ENCODE measurements at places on chromosomes 4 and X.

GRCh38 chr4:24026596-24026995 is 136.7 kb upstream of the PPARGC1A start:
- no peak for DNase-seq

- DNase-seq: no peak
These were observed 122.7 kb upstream of the DIPK2B start for GRCh38 chrX:45323387-45323786.

DNA sequence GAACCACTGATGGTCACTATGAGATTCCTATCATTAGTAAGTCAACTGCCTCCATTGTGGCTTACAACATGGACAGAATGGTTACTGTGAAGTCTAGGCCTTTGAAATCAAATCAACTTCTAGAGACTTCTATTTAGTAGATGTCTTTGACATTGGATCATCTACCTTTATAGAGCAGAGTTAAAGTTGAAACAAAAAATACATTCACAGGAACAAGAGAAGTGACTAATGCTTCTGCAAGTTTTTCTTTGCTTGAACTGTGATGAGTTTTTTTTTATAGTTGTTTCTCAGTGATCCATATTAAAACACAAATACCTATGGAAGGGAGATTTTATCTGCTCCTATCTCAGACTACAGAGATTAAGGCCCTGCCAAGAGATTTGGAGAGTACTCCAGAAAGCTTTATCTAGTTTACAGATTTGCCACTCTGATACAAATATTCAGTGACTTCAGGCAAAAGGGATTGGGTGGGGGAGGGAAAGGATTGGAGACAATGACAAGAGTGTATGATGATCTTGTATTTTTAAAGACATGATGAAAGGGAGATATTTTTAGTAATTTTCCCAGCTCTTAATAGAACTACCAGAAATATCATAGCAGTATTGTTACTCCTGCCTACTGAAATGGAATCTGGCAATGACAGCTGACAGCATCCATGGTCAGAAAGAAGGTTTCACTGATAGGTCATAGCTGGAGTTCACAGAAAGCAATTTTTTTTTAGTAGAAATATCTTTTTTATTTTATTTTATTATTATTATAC is 16.0 kb upstream of the EPGN start:
- no peak for DNase-seq

DNA sequence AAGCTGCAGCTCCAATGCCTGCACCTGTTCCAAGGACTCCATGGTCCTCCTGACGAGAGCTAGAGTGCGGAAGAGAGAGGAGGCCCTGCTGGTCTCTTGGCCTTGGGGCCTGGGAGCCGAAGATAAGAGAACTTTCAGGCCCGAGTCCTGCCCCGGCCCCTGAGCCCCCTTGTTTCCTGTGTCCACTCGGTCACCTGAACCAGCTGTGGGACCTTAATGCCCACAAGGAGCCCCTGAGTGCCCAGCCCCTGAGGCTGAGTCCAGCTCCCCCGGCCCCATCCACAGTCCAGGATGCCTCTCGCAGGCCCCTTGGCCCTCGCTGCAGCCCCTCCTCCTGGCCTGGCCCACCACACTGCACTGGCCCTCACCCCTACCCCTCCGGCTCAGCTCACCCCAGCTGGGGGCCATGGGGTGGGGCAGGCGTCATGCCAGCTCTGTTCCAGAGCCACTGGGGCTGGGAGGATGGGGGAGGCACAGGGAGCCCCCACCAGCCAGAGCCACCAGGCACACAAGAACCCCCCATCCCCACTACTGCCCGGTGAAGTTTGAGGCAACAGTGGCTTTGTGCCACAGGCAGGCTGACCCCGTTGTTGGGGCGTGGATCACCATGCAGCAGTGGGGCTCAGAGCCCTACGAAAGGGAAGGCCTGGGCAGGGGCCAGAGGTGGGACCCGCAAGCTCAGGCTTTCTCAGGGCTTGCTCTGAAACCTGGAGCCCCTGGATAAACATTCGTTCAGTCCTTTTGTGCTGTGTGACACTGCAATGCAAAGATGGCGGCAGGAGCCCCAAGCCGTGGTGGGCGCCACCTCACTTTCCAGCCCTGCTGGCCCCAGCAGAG is 14.1 kb downstream of the NAT8L start:
- DNase-seq: no peak

DNA sequence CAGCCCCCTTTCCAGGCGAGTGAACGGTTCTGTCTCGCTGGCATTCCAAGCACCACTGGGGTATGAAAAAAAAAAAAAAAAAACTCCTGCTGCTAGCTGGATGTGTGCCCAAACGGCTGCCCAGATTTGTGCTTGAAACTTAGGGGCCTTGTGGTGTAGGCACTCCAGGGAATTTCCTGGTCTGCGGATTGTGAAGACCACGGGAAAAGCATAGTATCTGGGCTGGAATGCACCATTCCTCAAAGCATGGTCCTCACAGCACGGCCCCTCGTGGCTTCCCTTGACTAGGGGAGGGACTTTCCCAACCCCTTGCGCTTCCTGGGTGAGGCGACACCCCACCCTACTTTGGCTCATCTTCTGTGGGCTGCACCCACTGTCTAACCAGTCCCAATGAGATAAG is 516.8 kb upstream of the FAM241A start:
- no peak for DNase-seq

GRCh38 chr4:1974840-1975239 is 33.9 kb downstream of the NELFA start:
- no peak for DNase-seq

GRCh38 chr4:75542824-75543223 is 13.0 kb upstream of the ODAPH start:
- no peak for DNase-seq

DNA sequence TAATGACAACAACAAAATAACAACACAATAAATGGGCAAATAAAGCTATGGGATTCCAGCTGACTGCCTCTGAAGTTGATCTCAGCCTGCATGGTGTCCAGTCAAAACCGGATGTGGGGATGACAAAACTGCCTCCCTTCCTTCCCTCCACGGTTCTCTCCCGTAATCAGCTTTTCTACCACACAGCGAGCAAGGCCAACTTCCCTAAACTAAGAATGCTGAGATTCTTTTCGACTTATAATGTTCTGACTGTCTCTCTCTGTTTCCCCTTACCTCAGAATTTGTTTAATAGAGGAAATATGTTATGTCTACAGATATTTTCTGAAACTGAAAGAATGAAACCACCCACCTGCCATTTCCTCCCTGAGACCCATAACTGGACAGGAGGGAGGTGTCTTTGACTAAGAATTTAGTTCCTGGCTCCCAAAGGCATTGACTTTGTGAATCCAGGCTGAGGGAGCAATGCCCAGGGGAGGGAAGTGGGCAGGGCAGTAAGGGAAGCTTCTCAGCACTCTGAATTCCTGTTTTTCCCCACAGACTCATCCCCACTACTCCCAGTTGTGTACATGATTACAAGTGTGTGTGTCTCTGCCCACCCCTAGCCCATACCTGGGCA is 1.0 kb upstream of the TLR1 start:
- DNase-seq: no peak

GRCh38 chrX:50967736-50968135 is 57.2 kb downstream of the BMP15 start:
- no peak for DNase-seq

- DNase-seq: no peak
These were observed 109.2 kb upstream of the PCDH18 start for GRCh38 chr4:137641544-137641943.

DNA sequence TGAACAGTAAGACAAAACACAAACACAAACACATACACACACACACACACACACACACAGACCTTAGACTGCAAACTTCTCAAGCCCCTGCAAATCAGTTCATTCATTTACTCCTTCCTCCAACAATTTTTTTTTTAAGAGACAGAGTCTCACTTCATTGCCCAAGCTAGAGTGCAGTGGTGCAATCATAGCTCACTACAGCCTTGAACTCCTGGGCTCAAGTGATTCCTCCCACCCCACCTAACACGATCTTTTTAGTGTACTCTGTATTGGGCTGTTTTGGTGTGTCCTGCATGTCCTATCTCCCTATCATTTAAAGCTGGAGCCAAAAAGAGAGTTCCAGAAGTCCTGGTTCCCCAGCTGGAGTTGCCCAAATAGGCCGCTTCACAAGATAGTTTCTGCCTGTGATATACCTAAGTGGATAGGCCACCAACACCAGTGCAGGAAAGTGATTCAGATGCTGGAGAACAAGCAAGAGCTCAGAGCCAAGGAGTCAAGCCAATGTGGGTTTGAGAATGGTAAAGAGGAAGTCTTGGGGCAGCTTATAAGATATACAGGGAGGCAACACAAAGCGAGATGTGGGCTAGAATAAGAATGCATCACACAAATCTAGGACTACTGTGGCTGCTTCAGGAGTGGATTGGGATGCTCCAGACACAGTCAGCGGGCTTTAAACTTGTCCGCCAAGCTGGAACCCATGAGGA is 85.4 kb upstream of the RAPGEF2 start:
- no peak for DNase-seq

- DNase-seq: peak; percentile 10
These were observed 195.6 kb upstream of the TACR3 start for GRCh38 chr4:103915224-103915869.

DNA sequence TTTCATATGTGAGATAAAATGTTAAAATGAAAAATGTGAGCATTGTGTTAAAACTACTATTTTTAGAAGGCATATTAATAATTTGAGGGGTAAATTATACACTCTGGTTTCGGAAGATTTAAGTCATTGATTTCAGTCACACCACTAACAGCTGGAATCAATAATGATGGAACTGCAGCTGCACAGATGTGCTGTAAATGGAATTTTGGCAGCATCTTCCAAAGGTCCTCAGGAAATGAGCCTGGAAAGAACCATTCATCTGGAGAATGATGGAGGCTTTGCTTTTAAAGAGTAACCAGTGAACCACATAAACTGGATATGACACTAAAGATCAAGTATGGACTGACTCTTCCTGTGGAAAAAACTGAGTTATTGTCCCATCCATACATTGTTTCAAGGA is 759.0 kb upstream of the EPHA5 start:
- peak; percentile 1 for DNase-seq

DNA sequence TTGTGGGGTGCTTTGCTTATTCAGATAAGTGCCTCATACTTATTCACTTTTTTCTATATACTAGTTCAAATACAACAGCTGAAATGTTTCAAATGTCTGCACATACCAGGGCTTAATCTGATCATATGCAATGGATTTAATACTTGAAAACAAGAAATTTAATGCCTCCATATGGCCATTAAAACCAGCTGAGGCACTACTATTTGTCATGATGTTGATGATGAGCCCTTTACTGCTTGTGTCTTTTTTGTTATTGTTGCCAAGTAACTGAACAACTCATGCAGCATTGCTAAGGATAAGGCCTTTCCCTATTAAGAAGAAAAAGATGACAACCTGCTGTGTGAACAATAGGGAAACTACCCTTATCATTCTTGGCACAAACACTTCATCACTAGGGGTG is 52.5 kb downstream of the MAGEB10 start:
- DNase-seq: no peak

GRCh38 chr4:158929939-158930638 is 161.3 kb downstream of the FNIP2 start:
- DNase-seq: no peak

DNA sequence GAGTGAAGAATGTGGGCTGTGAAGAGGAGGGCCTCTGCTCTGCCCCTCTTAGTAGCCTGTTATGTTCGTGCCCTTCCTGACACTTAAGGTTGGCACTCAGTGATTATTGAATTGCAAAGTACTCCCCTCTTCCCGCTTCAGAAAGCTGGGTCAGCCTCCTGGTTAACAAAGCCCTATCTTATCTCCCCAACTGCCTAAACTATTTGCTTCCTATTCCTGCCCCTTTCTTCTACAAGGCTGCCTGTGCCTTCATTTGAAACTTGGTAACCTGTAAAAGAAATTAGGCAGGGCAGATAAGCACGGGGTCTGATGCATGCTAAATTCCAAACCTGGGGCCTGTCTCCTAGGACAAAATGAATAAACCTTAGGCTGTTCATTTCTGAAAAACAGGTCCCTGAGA is 23.1 kb upstream of the TMEM150C start:
- no peak for DNase-seq

GRCh38 chr4:1795299-1796195 is 2.5 kb downstream of the FGFR3 start:
- no peak for DNase-seq

DNA sequence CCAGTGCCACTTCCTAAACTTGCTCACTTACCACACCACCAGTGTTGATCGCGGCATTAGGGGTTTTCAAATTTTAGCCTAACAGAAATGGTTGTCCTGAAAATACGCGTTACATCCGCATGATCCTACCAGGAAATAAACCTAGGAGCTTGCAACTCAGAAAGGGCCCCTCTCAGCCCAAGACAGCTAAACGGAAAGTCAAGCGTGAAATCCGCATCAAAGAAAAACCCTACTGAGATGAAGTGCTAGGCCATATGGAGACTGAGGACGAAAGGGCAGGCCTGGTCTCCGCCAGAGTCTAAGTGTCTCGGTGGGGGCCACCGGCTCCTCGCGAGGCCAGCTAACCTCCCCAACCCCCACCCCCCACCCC is 626 bp downstream of the YTHDC1 start:
- DNase-seq: no peak

GRCh38 chr4:53576676-53577372 is 14.5 kb downstream of the LNX1 start:
- no peak for DNase-seq

- DNase-seq: no peak
These were observed 64.3 kb downstream of the ZFYVE28 start for GRCh38 chr4:2354118-2354517.

- no peak for DNase-seq
These were observed 1.6 kb downstream of the TSPAN6 start for GRCh38 chrX:100635040-100635439.

DNA sequence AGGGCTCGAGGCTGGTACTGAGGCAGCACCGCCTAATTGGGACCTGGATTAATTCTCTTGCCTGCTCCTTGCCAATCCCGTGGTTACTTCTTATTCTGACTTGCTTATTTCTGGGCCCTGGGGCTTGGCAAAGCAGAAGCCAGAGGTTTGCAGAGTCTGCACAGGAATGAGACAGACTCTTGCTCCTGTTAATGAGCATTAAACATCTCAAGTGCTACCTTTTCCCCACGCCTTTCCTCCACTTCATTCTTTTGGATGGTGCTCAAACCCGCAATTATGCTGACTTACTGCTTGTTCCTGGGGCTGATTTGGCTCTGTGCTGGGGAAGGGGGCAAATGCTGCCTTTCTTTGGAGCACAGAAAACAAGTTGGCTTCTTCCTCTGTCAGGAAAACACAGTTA is 16.5 kb upstream of the STOX2 start:
- no peak for DNase-seq

GRCh38 chrX:117458243-117458968 is 658.2 kb downstream of the KLHL13 start:
- DNase-seq: no peak

DNA sequence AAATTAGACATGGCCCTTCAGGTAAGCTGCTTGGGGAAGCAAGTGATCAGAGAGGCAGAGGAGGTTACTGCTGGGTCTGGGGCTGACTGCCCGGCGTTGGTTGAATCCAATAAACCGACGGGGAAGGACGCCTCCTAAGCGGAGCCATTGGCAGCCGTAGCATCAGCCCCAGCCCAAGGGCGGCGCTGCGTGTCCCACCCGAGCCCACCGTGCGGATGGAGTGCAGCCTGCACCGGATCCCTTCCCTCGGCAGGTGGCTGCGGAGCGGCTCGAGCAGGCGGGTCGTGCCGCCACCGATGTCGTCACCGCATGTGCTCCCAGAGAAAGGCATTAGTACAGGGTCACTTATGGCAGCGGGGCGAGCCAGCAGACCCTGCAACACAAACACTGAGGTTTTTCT is 82.1 kb downstream of the ALPK1 start:
- no peak for DNase-seq

- DNase-seq: no peak
These were observed 16.2 kb upstream of the AFF1 start for GRCh38 chr4:86918539-86919072.

- no peak for DNase-seq
These were observed 515.7 kb downstream of the RPA4 start for GRCh38 chrX:97399400-97399799.
